ENCODE measurements at places on chromosomes 12 and 14. TPM values are rescaled to one million over a fixed set of nuclear protein-coding genes. Genes with fewer than 3 reads are reported as not detected.

GZMB gene
- total RNA-seq, result not detected

PTPRR gene
- total RNA-seq, result 0.30 TPM

IAPP gene
- not detected for total RNA-seq

KRT74 gene
- not detected for total RNA-seq

CBLN3 gene
- 1.7 TPM for total RNA-seq

CCDC175 gene
- not detected for total RNA-seq

PCED1B gene
- total RNA-seq, result 24.1 TPM
